ENCODE measurements at places on chromosomes 5 and 9.
A peak's percentile ranks its signal among the peaks of the same experiment; 100 is the strongest.

GRCh38 chr5:90606539-90606938, 47.9 kb downstream of the ADGRV1 start:
- H3K4me3 ChIP-seq: no peak overlapping the region
- H3K27me3 ChIP-seq: peaks cover 2% of the 10 kb centered on the region
- H3K4me1 ChIP-seq: no peaks in the 10 kb centered on the region
- H3K36me3 ChIP-seq: no peaks in the 10 kb centered on the region
- H3K27ac ChIP-seq: no peak overlapping the region

DNA sequence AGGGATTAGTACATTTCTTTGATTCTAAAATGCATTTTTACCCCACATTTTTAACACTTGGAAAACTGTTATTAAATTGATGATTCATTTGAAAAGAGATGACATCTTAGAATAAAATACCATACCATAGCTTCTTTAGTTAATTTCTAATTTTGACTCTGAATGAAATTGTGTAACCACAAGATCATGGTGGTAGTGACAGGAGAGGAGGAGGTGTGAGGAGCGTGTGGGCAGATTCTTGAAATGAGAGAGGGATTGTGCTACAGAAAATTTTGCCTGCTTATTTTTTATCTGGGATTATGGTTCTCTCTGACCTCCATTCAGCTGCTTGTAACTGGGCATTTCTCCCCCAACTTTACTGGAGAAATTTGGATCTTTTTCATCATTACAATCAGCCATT, 173.3 kb upstream of the CLINT1 start:
- H3K27me3 ChIP-seq: peaks cover 10% of the 10 kb centered on the region
- peaks cover 1% of the 10 kb centered on the region for H3K4me1 ChIP-seq
- no peak for DNase-seq
- H3K36me3 ChIP-seq: no peaks in the 10 kb centered on the region

- H3K36me3 ChIP-seq: no peaks in the 10 kb centered on the region
- H3K4me3 ChIP-seq: no peak overlapping the region
- H3K4me1 ChIP-seq: no peaks in the 10 kb centered on the region
Measured at GRCh38 chr5:156272139-156272538, 54.8 kb upstream of the SGCD start.

DNA sequence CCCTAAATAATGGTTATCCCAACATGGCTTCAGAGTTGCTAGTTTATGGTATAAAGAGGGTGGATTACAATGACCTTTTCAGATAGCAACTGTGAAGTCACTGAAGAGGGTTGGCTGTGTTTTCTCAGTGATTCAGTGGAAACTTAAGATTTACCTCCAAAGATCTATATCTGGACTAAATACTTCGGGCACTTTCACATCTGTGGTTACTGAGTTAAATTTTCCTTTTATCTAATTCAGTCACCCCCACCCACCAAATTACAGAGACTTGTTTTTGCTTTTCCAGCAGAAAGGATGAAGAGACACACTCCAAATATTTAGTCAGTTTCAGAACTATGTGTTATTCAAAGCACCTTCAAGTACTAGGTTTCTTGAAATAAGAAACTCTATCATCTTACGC, 573.2 kb downstream of the CCDC171 start:
- DNase-seq: no peak
- no peaks in the 10 kb centered on the region for H3K27me3 ChIP-seq
- H3K36me3 ChIP-seq: peaks cover 1% of the 10 kb centered on the region
- peak overlapping the region; percentile 3 for H3K4me3 ChIP-seq

- H3K27ac ChIP-seq: no peak overlapping the region
- peaks cover 6% of the 10 kb centered on the region for H3K36me3 ChIP-seq
Measured at GRCh38 chr5:160385496-160385895, 14.4 kb downstream of the FAM200C start.

DNA sequence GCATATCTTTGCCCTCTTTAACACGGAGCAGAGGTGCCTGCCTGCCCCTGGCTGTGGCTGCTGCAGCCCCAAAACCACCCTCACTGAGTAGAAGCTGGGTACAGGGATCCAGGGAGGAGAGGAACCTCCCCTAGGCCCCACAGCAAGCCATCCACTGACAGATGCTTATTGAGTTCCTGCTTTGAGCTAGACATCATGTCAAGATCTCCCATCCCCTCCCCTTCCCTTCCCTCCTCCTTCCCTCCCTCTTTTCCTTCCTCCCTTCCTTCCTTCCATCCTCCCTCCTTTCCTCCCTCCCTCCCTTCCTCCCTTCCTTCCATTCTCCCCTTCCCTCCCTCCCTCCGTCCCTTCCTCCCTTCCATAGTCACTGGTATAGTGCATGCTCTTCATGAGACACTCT, 29.3 kb downstream of the GOLGA2 start:
- DNase-seq: no peak
- no peaks in the 10 kb centered on the region for H3K36me3 ChIP-seq
- peaks cover 15% of the 10 kb centered on the region for H3K27me3 ChIP-seq
- no peak overlapping the region for H3K27ac ChIP-seq
- H3K4me1 ChIP-seq: peaks cover 22% of the 10 kb centered on the region

GRCh38 chr9:20391208-20391607, 231.1 kb downstream of the MLLT3 start:
- no peaks in the 10 kb centered on the region for H3K27me3 ChIP-seq
- no peak overlapping the region for H3K4me3 ChIP-seq
- H3K36me3 ChIP-seq: peaks cover 11% of the 10 kb centered on the region
- H3K4me1 ChIP-seq: peaks cover 14% of the 10 kb centered on the region

GRCh38 chr5:30581198-30581935, 612.1 kb upstream of the CDH6 start:
- H3K36me3 ChIP-seq: no peaks in the 10 kb centered on the region
- no peak overlapping the region for H3K27ac ChIP-seq
- H3K27me3 ChIP-seq: no peaks in the 10 kb centered on the region
- no peak for DNase-seq

DNA sequence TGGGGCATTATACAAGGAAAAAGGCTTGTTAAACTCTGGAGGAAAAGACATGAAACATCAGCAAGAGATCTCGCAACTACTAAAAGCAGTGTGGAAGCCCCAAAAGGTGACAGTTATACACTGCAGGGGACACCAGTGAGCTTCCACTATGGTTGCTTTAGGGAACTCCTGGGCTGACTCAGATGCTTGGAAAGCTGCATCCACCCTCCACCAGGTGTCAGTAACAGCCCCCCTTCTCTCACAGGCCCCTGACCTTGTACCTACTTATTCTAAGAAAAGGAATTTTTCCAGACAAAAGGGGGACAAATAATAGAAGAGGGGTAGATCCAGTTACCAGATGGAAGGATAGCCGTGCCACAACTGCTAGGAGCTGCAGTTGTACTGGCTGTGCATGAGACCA, 154.4 kb upstream of the COX7C start:
- DNase-seq: no peak
- H3K27me3 ChIP-seq: no peaks in the 10 kb centered on the region
- H3K27ac ChIP-seq: no peak overlapping the region
- H3K4me1 ChIP-seq: no peaks in the 10 kb centered on the region

DNA sequence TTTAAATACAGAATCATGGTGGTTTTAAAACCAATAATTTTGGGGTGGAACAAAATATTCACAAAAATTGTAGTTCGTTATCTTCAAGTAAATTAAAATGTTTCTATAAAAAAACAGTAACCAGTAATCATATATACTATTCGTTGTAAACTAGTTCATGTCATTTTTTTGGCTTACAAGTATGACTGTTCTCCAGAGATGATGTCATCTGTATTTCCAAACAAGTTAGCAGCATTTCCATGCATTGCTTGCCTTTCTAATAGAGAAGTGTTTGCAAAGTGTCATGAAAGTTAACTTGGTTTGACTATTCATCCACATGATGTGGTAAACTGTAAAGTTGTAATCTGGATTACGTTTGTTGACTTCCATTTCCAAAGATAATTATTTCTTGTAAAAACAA, 717.9 kb upstream of the ADAMTS16 start:
- H3K4me3 ChIP-seq: no peak overlapping the region
- H3K27ac ChIP-seq: no peak overlapping the region
- no peaks in the 10 kb centered on the region for H3K27me3 ChIP-seq
- H3K4me1 ChIP-seq: no peaks in the 10 kb centered on the region
- DNase-seq: no peak
- no peaks in the 10 kb centered on the region for H3K36me3 ChIP-seq

- H3K4me3 ChIP-seq: no peak overlapping the region
- H3K27ac ChIP-seq: no peak overlapping the region
- no peak for DNase-seq
Measured at GRCh38 chr5:164934561-164934960, 1429.1 kb downstream of the MAT2B start.

- H3K36me3 ChIP-seq: peaks cover 8% of the 10 kb centered on the region
- no peak overlapping the region for H3K4me3 ChIP-seq
- no peaks in the 10 kb centered on the region for H3K4me1 ChIP-seq
- DNase-seq: no peak
Measured at GRCh38 chr9:95452176-95452575, 64.6 kb downstream of the PTCH1 start.

DNA sequence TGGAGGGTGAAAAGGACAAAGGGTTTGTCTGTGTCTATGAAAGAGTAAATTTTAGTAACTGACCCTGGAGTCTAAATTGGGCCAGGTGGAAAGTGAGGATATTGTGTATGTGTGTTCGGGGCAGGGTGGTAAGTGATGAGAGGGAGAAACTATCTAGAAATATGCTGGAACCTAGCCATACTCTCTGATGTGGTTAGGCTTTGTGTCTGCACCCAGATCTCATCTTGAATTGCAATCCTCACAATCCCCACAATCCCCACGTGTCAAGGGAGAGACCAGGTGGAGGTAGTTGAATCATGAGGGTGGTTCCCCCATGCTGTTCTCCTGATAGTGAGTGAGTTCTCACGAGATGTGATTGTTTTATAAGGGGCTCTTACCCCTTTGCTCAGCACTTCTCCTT, 60.6 kb downstream of the COMMD10 start:
- H3K4me1 ChIP-seq: no peaks in the 10 kb centered on the region
- H3K27ac ChIP-seq: no peak overlapping the region
- peak; percentile 6 for DNase-seq
- no peaks in the 10 kb centered on the region for H3K27me3 ChIP-seq
- H3K4me3 ChIP-seq: no peak overlapping the region

DNA sequence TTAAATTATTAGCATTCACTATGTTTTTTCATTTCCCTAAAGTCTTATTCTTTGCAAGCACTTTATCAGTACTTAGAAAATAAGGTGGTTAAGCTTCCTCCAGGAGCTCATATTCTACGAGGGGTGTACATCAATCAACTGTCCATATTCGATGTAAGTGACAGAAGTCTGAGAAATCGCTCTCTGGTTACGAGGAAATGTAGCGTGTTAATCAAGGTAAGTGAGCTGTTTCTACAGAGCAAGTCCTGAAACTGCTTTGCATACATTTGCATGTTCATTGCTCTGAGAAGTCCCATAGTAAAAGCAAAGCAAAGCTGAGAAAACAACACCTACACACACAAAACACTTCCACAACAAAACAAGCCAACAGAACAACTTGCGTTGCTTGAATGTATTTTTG, 893.9 kb upstream of the DMAC1 start:
- no peaks in the 10 kb centered on the region for H3K27me3 ChIP-seq
- no peak overlapping the region for H3K4me3 ChIP-seq
- H3K27ac ChIP-seq: no peak overlapping the region
- DNase-seq: no peak
- H3K36me3 ChIP-seq: no peaks in the 10 kb centered on the region
- H3K4me1 ChIP-seq: no peaks in the 10 kb centered on the region

DNA sequence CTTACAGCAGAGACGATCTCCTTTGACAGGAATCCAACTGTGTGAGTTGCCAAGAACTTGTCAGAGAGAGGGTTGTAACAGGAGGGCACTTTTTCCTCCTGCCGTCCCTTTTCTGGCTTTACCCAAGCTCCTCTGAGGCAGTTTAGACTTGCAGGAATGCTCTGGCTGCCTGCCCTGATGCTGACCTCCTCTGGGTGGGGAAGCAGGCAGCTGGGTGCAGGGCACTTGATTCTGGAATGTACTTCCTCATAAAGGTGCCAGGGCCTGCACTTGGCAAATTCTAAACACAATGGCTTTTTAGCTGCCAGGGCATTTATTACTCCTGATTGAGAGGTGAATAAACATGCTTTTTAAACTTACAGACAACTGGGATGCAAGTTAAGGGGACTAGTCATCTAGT, 190.4 kb downstream of the EPB41L4A start:
- H3K27me3 ChIP-seq: peaks cover 5% of the 10 kb centered on the region
- DNase-seq: no peak
- H3K27ac ChIP-seq: no peak overlapping the region
- H3K4me1 ChIP-seq: no peaks in the 10 kb centered on the region
- H3K4me3 ChIP-seq: no peak overlapping the region

GRCh38 chr5:148924817-148925216, 98.4 kb downstream of the ADRB2 start:
- peaks cover 16% of the 10 kb centered on the region for H3K27me3 ChIP-seq
- no peak for DNase-seq
- peaks cover 7% of the 10 kb centered on the region for H3K4me1 ChIP-seq
- no peak overlapping the region for H3K27ac ChIP-seq

GRCh38 chr5:119458911-119459632, 6.8 kb downstream of the HSD17B4 start:
- H3K36me3 ChIP-seq: peaks cover 12% of the 10 kb centered on the region
- H3K4me1 ChIP-seq: peaks cover 11% of the 10 kb centered on the region
- H3K4me3 ChIP-seq: no peak overlapping the region
- H3K27me3 ChIP-seq: no peaks in the 10 kb centered on the region
- no peak for DNase-seq
- no peak overlapping the region for H3K27ac ChIP-seq

GRCh38 chr9:16645970-16646369, 224.5 kb downstream of the BNC2 start:
- H3K27me3 ChIP-seq: no peaks in the 10 kb centered on the region
- H3K4me1 ChIP-seq: no peaks in the 10 kb centered on the region
- no peak overlapping the region for H3K4me3 ChIP-seq

GRCh38 chr5:2453781-2454180, 297.7 kb downstream of the IRX2 start:
- H3K27me3 ChIP-seq: no peaks in the 10 kb centered on the region
- H3K36me3 ChIP-seq: no peaks in the 10 kb centered on the region
- no peaks in the 10 kb centered on the region for H3K4me1 ChIP-seq
- no peak overlapping the region for H3K27ac ChIP-seq

DNA sequence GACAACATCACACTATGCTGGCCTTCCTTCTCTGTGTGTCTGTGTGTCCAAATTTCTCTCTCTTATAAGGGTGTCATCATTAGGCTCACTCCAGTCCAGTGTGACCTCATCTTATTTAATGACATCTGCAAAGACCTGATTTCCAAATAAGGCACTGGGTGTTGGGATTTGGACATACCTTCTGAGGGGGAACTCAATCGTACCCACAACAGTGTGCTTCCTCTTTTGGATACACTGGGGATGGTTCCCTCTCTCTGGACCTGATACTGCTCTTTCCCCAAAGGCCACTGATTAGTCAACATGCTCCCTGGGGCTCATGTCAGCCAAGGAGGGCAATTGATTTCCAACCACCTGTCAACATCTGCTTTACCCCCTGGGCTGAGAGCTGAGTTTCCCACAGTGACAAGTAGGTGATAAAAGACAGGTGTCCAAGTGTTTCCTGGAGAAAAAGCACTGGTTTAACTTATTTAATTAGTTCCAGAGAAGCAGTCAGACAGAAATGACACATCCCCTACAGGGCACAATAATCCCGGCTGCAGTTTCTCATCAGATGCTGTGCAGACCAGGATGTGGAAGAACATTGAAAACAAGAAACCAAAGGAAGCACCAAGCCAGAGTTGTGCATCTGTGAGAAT, 17.8 kb upstream of the CEP72 start:
- peaks cover 7% of the 10 kb centered on the region for H3K4me1 ChIP-seq
- H3K27me3 ChIP-seq: peaks cover 42% of the 10 kb centered on the region
- DNase-seq: no peak

- H3K36me3 ChIP-seq: peaks cover 3% of the 10 kb centered on the region
- peaks cover 22% of the 10 kb centered on the region for H3K4me1 ChIP-seq
- H3K27me3 ChIP-seq: peaks cover 82% of the 10 kb centered on the region
- H3K4me3 ChIP-seq: peak overlapping the region; percentile 76
Measured at GRCh38 chr5:77629509-77630113, 8.9 kb downstream of the OTP start.

- H3K4me1 ChIP-seq: peaks cover 86% of the 10 kb centered on the region
- H3K27ac ChIP-seq: peak overlapping the region; percentile 42
- DNase-seq: no peak
Measured at GRCh38 chr5:62315376-62316175, 9.6 kb downstream of the KIF2A start.

Measured in activated naive CD8-positive, alpha-beta T cell treated with anti-CD3 and anti-CD28 coated beads, Interleukin-2, amount 50 U/mL, for 24 hours (primary cell).